Stimulated activated CD4-positive, alpha-beta T cell treated with anti-CD3 and anti-CD28 coated beads, TNF-alpha, amount 100 ng/mL, for 24 hours (primary cell): ENCODE measurements at places on chromosomes 11 and 22.
A peak's percentile ranks its signal among the peaks of the same experiment; 100 is the strongest.

DNA sequence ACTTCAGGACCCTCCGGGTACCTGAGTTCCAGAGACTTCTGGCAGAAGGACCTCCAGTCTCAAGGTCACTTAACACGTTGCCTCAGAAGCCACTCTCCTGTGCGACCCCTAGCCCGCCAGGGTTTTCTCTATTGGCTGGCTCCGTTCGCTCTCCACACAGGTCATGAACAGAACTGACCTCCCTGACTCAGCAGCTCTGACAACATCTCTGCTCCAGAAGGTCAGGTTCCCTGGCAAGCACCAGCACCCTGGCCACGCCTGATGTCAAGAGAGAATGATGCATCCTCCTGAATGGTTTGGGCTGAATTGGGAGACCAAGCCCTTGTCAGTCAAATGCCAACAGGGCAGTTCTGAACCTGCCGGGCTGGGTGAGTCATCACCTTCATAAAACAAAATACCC lies 84.3 kb upstream of the TMEM45B start:
- DNase-seq = no peak

DNA sequence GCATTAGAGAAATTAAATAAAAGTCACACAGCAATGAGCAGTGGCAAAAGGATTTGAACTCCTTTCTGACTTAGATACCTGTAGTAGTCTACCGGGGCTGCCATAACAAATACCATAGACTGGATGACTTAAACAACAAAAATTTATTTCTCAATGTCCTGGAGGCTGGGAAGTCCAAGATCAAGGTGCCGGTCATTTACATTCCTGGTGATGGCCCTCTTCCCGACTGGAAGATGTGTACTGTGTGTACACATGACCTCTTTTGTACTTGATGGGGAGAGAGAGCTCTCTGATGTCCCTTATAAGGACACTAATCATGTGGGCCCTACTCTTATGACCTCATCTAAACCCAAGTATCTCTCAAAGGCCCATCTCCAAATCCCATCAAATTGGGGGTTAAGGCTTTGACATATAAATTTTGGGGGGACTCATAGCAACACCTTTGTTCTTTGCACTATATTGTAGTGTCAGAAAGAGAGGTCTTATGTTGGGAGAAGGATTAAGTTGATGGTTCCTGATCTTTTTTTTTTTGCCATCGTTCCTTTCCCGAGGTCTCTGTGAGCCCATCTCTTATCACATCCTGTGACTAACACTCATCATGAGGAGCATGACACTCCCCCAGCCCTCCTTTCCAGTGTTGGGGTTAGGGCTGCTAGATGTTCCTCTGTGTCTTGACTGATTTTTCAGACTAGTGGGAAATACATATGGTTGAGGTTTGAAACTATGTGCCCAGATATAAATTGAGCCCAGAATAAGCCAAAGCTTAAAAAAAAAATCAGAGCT lies 104.3 kb downstream of the TRAF6 start:
- DNase-seq = no peak

DNA sequence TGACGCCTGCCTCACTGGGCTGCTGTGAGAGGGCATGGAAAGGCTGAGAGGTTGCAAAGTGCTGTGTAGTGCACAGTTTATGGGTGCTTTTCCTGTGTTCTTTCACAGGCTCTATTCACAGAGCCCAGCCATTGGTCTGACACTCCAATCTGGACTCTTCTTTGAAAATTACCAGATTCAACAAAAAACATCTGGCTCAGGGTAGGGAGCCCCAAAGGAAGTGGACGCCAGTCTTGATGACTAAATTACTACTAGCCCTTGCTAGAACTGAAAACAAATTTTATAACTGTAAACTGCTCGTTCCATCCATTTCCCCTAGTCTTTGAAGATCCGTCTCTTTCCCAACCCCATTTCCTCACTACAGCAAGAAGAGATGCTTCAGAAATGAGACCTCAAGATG lies 178.6 kb downstream of the TENM4 start:
- DNase-seq = no peak

- DNase-seq = peak; percentile 72
Observed at GRCh38 chr11:450809-451451, 851 bp downstream of the PTDSS2 start.

- DNase-seq = no peak
Observed at GRCh38 chr11:20415432-20415831, 27.9 kb downstream of the PRMT3 start.

DNA sequence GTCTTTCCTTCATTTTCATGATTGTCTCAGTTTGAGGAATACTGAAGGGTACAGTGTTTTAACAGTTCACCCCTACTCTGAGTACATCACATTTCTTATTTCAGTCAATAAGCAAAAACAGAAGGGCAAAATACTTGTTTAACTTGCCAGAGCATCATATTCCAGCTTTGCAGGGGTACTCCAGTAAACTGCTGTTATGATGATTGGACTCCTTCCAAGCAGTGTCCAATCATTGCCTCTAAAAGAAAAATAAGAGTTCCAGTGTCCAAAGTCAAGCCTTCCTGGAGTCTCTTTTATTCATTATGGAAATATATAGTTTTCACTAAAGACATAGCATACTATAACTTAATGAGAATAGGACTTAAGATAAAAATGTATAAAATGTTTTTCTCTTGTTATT lies 105.1 kb downstream of the FANCF start:
- DNase-seq = no peak

- no peak for DNase-seq
Observed at GRCh38 chr11:74611369-74611861, 19.0 kb downstream of the POLD3 start.

GRCh38 chr11:126311401-126312291 lies 7.8 kb downstream of the DCPS start:
- no peak for DNase-seq

- no peak for DNase-seq
Observed at GRCh38 chr22:19121631-19122142, 525 bp downstream of the DGCR2 start.

GRCh38 chr11:102971766-102972165 lies 16.2 kb upstream of the MMP13 start:
- DNase-seq = no peak

DNA sequence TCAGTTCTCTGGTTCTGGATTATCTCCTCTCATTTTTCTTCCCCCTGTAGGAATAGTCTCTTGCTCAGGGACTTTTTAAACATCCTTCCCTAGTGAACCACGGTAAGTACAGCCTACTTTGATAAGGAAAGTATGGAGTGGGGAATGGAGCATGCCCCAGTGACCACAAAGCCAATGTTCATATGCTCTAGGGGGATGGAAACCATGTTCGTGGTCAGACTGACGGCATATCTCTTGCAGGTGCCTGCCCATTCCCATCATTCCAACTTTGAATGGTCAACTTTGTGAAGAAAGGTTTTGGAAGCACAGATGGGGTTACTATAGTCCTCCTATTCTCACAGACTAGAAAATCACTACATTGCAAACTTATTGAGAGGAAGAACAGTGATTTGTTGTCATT lies 332.5 kb upstream of the NCAM1 start:
- no peak for DNase-seq
